ENCODE measurements at places on chromosomes 5 and 9. TPM values are rescaled to one million over a fixed set of nuclear protein-coding genes. Genes with fewer than 3 reads are reported as not detected.

The PCDHGA2 gene
- polyA plus RNA-seq = 2.1 TPM

The CCL27 gene
- 0.51 TPM for polyA plus RNA-seq

The LYRM7 gene
- 11.7 TPM for polyA plus RNA-seq

The OBP2A gene
- polyA plus RNA-seq = not detected

The AQP7 gene
- 1.9 TPM for polyA plus RNA-seq

The PCDHB10 gene
- polyA plus RNA-seq = 3.6 TPM

The CDH9 gene
- not detected for polyA plus RNA-seq

DNA sequence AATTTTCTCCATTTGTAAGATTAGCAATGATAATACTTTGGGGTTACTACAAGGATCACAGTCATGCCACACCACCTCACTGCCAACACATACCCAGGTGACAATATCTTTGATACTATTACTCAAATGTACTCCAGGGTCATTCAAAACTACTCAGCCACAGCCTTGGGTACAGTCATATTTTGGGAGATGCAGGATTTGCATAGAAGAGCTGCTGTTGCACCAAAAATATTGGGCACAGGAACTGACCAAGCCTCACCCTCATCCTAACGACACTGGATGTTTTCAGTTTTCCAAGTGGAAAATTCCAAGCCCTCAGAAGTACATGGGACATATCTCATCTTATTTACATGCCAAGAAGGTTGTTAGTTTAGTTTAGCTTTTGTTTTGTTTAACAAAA is 120.9 kb upstream of the C6 start:
- no peak for DNase-seq

- DNase-seq = no peak
Measured at GRCh38 chr9:136117291-136117915, 1.3 kb downstream of the TMEM250 start.

- DNase-seq = no peak
Measured at GRCh38 chr9:86585422-86586143, 231.4 kb upstream of the TUT7 start.

GRCh38 chr9:108049026-108049607 is 559.5 kb upstream of the KLF4 start:
- DNase-seq = peak; percentile 40

DNA sequence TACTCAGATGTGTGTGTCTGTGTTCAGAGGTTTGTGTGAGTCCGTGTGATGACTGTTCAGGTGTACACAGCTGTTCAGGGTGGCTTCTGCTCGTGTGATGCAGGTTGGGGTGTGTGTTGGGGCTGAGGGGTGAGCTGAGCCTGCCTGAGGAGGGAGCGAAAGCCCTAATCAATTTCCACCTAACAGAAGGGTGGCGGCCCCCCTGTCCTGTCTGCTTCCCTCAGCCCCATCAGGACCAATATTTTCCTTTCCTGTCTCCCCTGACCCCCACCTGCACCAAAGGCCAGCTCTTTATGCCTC is 30.2 kb downstream of the LHX2 start:
- no peak for DNase-seq

GRCh38 chr9:21852754-21853153 is 50.3 kb downstream of the MTAP start:
- no peak for DNase-seq

- no peak for DNase-seq
Measured at GRCh38 chr5:91219803-91220371, 163.2 kb downstream of the ARRDC3 start.

DNA sequence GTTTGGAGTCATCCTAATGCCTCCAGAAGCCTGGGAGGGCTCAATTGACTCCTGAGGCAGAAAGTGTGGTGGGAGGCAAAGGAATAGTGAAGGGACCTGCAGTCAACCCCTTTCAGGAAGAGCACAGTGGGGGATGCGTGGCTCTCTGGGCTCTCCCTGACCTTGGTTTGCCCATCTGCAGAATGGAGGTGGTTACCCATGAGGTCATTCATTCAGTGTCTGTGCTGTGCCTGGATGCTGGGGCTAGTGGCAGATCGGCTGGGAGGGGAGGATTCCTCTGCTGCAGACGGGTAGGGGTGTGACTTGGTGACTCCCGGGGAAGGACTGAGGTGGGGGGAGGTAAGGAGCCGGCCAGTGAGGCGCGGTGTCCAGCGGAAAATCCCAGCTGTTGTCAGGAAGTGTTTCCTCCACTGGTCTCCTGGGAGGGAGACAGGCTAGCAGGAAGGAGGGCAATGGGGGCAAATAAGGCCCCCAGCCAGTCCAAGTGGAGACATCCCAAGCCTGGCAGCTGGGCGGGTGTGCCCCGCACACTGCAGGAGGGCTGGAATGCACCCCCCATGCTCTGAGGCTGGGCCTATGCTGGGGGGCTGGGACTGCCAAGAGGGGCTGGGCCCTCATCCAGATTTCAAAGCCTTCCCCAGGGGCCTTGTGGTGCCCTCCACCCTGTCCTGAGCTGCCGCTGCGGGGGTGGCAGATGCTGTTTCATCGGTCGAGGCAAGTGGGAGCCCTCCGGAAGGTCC is 10.9 kb downstream of the CXXC5 start:
- no peak for DNase-seq

DNA sequence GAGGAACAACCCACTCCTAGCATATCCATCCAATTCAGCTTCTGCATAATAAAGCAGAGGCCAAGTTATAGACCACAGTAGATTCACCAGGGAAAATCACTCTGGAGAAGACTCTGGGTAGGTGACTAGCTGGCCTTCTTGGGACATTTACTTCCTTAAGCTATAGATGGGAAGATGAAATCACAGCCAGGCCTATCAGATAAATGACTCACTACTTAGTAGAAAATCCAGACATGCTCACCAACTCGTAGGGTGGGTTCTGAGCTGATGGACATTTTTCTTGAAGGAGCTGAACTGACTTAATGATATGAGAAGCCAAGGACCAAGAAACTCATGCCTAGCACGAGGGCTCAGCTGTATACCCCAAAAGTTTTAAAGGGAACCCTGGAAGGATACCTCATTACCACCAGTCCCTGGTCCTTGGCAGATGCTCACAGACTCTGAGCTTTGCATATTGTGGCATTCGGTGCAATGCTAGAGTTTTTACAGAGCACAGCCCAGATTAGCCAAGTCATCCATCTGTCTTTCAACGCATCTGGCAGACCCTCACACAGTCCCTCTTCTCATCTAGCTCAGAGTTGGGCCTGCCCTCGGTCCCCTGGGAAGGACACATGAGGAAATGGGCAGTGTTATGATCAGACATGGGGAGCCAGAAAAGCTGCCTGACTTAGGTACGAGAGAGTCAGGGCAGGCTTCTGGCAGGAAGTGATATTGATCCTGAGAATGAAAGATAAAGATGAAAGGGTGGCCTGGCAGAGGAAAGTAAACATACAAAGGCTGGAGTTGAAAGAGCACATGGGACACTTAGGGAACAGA is 15.0 kb downstream of the ACSL6 start:
- no peak for DNase-seq

DNA sequence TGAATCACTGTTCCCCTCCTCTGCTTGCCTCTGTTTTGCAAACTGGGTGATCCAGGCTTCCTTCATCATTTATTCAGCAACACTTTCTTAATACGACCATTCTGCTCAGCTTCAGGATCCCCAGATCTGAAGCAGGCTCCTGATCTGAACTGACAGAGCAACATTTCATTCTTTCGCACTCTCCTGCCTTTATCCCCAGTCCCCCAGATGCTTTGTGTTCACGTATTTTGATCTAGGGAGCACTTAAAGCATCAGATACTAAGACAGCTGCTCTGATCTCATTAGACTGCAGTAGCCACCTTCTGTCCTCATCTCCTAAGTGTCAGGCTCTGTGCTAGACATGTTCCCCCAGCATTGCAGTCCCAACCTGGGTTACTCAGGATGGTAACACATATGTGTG is 158.0 kb downstream of the TRIO start:
- no peak for DNase-seq

- no peak for DNase-seq
Measured at GRCh38 chr5:128409166-128409800, 128.8 kb downstream of the FBN2 start.

DNA sequence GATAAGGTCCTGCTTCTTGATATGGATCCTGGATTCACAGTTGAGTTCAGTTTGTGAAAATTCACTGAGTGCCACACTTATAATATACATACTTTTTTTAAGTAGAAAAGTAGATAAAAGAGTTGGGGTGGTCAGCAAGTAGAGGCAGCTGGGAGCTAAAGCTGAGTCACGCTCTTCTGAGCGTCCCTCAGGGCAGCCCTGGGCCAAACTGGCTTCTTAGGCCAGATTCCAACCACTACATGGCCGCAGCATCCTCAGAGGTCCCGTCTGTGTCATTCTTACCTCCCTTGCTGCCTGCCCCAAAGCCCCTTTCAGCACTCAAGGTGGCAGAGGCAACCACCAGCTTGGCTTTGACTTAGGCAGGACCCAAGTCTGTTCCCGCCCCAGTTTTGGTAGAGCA is 123.3 kb upstream of the TBC1D2 start:
- DNase-seq = no peak

GRCh38 chr5:373710-374602 is 52.4 kb downstream of the AHRR start:
- DNase-seq = no peak

- no peak for DNase-seq
Measured at GRCh38 chr9:97387504-97387886, 24.4 kb upstream of the TDRD7 start.

DNA sequence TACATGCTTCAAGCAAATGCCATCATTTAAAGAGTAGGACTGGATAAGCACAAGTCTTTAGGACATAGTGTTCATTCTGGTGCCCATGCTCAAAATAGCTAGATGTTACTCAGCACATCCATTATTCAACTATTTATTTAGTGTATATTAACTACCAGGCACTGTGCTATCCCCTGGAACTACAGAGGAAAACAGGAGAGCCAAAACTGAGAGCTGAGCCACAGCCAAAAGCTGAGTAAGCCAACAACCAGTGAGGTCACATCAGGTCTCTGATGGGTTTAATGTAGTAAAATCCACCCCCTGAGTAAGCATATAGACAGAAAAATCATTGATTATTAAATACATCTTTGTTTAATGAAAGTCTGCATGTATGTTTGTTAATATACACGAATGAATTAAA is 469.3 kb upstream of the DMAC1 start:
- DNase-seq = no peak

DNA sequence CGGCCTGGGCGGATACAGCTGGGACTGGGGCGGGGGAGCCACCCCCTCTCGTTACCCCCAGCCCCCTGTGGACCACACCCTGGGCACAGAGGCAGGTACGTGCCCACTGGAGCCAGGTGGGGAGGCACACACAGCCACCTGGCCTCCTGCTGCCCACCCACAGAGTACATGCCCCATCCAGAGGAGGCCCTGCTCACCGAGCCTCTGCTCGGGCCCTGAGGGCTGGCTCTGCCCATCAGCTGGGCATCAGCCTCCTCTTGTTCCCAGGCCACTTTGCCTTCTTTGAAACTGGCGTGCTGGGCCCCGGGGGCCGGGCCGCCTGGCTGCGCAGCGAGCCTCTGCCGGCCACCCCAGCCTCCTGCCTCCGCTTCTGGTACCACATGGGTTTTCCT is 6.3 kb downstream of the MAMDC4 start:
- no peak for DNase-seq

DNA sequence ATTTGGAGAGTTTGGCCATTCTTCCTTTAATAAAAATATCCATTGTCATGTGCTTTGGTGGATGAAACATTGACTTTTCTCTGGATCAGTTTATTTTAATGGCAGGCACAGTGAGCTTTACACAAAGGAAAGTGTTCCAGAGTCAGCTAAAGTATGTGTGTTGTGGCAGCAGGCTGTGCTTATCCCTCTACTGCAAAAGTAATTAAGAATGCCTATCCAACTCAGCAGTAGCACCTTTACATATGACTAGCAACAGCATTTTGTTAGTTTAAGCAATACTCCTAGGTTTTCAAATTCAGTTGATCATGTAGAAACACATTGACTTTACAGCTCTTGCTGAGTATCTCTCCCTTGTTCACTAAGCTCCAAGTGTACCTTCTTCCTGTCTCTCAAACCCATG is 730.5 kb upstream of the RGMB start:
- no peak for DNase-seq

DNA sequence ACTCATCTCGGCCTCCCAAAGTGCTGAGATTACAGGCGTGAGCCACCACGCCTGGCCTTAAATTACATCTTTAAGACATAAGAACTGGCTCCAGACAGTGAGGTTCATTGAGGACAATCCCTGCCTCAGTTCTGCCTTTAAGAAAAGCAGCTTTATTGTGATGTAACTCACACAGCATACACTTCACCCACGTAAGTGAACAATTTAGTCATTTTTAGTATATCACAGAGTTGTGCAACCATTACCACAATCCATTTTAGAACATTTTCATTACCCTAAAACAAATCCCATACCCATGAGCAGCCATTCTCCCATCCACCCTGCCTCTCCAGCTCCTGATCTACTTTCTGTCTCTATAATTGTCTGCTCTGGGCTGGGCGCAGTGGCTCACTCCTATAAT is 24.0 kb upstream of the LTC4S start:
- no peak for DNase-seq

DNA sequence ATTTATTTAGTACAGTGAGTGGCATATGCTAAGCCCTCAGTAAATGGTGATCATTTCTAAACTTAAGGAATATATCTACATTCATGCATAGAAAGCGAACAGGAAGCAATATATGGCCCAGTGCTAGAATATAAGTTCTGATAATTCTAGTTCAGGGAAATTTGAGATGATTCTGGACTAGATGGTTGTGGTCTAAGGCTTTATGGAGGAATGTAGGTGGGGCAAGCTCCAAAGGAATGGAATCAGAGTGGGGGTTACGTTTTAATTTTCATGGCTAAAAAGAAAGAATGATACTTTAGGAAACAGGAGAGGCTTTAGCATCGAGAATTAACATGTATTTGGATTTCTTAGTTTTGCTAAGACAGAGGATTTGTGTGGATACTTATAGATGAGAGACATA is 56.1 kb downstream of the MTREX start:
- DNase-seq = no peak

GRCh38 chr9:100525563-100525962 is 52.3 kb upstream of the CAVIN4 start:
- no peak for DNase-seq

DNA sequence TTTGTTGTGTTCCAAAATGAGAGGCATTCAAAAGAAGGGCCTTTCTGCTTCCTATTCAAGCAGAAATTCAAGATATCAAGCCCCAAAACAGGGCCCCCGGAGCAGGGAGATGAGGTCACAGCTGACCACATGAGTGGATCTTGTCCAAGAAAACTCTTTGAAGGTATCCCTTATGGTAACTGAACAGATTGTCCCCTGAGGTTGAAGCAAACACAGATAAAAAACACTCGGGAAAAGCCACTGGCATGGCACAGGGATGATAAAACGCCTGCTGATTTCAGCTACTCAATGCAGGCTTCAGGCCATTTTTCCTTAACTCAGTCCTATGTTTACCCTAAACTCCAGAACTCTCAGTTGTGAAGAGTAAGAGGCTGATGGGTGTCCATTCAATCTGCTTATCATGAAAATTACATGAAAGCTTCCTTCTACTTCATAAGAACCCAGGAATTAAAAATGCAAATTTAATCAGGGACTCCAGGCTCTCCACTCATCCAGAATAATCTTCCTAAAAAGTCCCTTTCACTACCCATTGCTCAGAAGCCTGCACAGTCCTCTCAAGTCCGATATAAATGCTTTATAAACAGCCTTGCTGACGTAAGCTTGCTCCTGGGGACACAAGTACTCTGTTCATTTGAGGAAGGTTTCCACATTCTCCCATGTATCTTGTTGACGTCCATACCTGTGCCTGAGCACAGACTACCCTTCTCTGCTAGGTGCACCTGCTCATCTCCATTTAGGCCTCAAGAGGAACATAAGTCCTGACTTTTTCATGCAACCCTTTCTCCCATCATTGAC is 35.9 kb upstream of the SLC1A3 start:
- DNase-seq = peak; percentile 31
